Prostate gland (tissue), 2 donors: ENCODE measurements at places on chromosomes 11 and 22. TPM values are rescaled to one million over a fixed set of nuclear protein-coding genes. Genes with fewer than 3 reads are reported as not detected.
A peak's percentile ranks its signal among the peaks of the same experiment; 100 is the strongest.

Gene TMEM41B
- total RNA-seq: 54.6 TPM

Gene HOATZ
- 1.0 TPM for total RNA-seq

Gene ANGPTL5
- 0.57 TPM for total RNA-seq

Gene DRD2
- 0.68 TPM for total RNA-seq

Gene SLC5A4
- total RNA-seq: 0.23 TPM

DNA sequence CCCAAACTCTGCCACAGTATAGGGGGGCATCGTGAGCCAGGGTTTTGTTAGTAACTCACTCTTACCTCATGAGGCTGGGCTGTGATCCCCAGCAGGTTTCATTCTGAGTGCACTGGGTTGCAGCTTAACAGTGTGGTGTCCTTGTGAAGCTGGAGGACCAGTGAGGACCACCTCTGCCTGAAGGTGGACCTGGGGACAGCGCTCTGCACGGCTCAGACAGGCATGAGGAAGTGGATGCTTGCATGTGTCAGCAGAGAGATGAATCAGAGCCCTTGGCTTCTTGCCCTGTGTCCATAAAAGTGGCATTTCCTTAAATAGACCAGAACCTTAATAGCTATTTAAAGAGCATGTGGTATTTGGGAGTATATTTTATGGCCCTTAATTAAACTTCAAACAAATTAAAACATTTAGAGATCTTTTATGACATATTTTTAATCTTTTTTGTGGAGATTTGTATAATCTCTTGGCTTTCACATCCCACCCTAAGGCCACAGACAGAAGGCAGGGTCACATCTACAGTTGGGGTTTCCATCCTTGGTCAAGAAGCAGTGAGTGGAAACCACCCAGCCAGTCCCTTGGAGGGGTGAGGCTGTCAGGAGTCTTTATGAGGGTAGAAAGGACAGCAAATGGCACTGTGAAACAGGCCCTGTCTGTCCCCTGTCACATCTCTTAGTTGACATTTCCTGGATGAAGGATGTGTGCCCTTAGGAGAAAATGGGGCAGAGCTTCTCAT is 24.8 kb upstream of the ADORA2A start:
- peaks cover 28% of the 10 kb centered on the region for H3K4me1 ChIP-seq
- H3K4me3 ChIP-seq: no peak overlapping the region
- H3K27me3 ChIP-seq: no peaks in the 10 kb centered on the region
- no peaks in the 10 kb centered on the region for H3K36me3 ChIP-seq
- H3K27ac ChIP-seq: peak overlapping the region; percentile 75

- peaks cover 11% of the 10 kb centered on the region for H3K4me1 ChIP-seq
- no peaks in the 10 kb centered on the region for H3K27me3 ChIP-seq
- peak overlapping the region; percentile 91 for H3K27ac ChIP-seq
- DNase-seq: peak; percentile 81
- H3K4me3 ChIP-seq: peak overlapping the region; percentile 81
- H3K36me3 ChIP-seq: no peaks in the 10 kb centered on the region
These were observed 516 bp downstream of the VPS26B start for GRCh38 chr11:134224710-134225664.

DNA sequence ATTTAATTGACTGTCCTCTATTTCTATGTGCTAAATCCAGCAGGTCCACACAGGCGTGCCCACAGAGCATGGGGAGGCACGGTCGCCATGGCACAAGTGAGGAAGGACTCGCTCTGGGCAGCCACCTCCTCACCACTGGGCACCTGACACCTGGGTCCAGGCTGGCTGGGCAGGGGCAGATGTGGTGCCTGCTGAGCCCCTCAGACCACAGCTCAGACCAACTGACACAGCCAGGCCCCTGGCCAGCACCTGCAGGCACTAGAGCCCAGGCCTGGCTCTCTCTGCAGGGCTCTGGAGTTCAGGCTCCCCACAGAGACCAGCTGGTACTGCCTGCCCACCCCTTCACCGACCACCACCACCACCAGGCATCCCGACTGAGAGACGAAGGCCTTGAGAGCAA is 27.9 kb downstream of the LINC01488 start:
- H3K4me3 ChIP-seq: no peak overlapping the region
- no peak overlapping the region for H3K27ac ChIP-seq

DNA sequence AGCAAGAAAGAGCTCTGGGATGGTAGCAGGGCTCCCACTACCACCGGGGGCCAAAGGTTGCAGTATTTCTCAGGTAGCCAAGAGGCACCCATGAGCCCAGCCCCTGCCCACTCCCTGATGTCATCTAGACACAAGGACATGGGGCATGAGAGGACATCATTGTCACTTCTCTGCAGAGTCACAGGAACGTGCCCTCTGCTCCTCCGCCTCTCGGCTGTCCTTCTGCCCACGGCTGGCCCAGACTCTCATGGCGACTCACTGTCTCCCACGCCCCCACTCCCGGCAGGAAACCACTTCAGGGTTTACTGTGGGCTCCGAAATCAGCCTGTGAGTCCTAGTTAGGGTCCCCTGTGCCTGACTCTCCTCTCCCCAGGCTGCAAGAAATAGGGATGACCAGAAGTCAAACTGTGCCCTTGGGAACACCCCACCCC is 1.8 kb upstream of the GAL start:
- no peak for DNase-seq
- peaks cover 5% of the 10 kb centered on the region for H3K27me3 ChIP-seq
- no peak overlapping the region for H3K4me3 ChIP-seq
- H3K27ac ChIP-seq: no peak overlapping the region

DNA sequence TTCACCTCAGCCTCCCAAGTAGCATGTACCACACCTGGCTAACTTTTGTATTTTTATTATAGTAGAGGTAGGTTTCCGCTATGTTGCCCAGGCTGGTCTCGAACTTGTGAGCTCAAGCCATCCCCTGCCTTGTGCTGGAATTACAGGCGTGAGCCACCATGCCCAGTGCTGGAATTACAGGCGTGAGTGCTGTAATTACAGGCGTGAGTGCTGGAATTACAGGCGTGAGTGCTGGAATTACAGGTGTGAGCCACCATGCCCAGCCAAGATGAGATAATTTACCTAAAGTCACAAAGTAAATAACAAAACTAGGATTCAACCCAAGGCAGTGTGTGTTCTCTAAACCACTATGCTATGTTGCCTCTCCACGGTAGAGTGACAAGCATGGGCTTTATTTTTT is 3.6 kb upstream of the UBXN1 start:
- H3K36me3 ChIP-seq: no peaks in the 10 kb centered on the region
- no peak overlapping the region for H3K27ac ChIP-seq
- no peak overlapping the region for H3K4me3 ChIP-seq
- H3K27me3 ChIP-seq: no peaks in the 10 kb centered on the region
- peaks cover 6% of the 10 kb centered on the region for H3K4me1 ChIP-seq

- H3K27me3 ChIP-seq: no peaks in the 10 kb centered on the region
- peaks cover 3% of the 10 kb centered on the region for H3K4me1 ChIP-seq
- H3K4me3 ChIP-seq: no peak overlapping the region
- DNase-seq: no peak
These were observed 390.5 kb downstream of the TBC1D22A start for GRCh38 chr22:47152938-47153337.

DNA sequence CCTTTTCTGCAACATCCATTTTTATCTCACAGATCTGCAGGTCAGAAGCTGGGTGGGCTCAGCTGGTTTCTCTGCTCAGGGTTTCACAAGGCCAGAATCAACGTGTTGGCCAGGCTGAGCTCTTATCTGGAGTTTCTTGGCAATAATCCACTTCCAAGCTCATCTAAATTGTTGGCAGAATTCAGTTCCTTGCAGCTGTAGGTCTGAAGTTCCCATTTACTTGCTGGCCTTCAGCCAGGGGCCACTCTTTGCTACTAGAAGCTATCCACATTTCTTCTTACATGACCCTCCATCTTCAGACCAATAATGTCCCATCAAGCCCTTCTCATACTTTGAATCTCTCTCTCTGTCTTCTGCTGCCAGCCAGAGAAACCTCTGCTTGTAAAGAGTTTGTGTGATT is 103.5 kb downstream of the WNT11 start:
- no peaks in the 10 kb centered on the region for H3K36me3 ChIP-seq
- no peaks in the 10 kb centered on the region for H3K4me1 ChIP-seq
- DNase-seq: no peak
- H3K4me3 ChIP-seq: no peak overlapping the region
- H3K27me3 ChIP-seq: no peaks in the 10 kb centered on the region

GRCh38 chr11:131240421-131240820 is 130.0 kb upstream of the NTM start:
- H3K27ac ChIP-seq: no peak overlapping the region
- no peaks in the 10 kb centered on the region for H3K27me3 ChIP-seq
- DNase-seq: no peak
- no peaks in the 10 kb centered on the region for H3K36me3 ChIP-seq

DNA sequence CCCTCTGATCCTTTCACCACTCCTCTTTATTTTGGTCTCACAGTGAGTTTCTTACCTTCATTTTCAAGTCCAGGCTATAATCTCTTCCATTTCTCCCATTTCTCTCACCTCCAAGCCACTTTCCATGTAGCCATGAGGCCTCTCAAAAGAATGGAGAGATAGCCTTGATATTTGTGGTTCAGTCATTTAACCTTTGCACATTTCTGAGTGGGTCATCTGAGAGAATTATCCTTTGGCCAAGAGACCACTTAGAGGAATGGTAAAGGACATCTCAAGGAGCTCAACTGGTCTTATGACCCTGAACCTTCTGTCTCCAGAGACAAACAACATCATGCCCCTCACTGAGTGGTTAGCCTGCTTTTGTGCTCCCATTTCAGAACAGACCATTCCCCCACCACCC is 121.1 kb downstream of the KIRREL3 start:
- H3K27ac ChIP-seq: no peak overlapping the region
- H3K36me3 ChIP-seq: no peaks in the 10 kb centered on the region
- no peaks in the 10 kb centered on the region for H3K4me1 ChIP-seq
- H3K27me3 ChIP-seq: no peaks in the 10 kb centered on the region
- no peak overlapping the region for H3K4me3 ChIP-seq

DNA sequence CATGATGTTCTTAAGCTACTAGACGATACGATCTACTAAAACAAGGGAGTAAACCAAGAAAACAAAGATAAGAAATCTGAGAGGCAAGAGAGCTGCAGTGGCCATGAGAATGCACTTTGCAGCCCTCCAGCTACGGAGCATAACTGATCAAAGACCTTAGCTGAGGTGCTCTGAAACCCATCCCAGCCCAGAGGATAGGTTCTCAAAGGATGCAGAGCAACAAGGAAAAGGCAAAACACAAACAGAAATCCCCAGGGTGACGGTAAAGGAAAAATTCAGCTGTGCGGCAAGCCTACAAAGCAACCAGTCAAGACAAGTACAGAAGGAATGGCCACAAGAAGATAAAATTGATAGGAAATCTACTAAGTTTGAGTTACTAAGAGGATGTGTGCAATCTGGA is 32.5 kb upstream of the CFAP300 start:
- H3K4me1 ChIP-seq: no peaks in the 10 kb centered on the region
- H3K27ac ChIP-seq: no peak overlapping the region
- H3K4me3 ChIP-seq: no peak overlapping the region
- no peaks in the 10 kb centered on the region for H3K27me3 ChIP-seq
- H3K36me3 ChIP-seq: no peaks in the 10 kb centered on the region

DNA sequence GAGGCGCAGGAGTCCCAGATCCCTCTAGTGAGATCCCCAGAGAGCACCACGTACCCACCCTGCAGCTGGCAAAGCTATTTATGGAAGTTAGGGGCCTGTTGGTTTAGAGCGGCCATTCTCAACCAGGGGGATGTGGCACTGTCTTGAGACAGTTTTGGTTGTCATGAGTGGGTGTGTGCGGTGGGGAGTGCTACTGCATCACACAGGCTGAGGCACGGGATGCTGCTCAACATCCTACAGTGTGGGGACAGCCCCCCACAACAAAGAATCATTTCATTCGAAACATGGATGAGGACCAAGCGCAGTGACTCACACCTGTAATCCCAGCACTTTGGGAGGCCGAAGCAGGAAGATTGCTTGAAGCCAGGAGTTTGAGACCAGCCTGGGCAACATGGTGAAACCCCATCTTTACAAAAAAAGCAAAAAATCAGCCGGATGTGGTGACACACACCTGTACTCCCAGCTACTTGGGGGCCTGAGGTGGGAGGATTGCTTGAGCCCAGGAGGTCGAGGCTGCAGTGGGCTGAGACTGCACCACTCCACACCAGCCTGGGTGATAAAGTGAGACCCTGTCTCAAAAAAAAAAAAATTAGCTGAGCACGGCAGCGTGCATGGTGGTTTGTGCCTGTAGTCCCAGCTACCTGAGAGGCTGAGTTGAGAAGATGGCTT is 28.2 kb downstream of the GGT5 start:
- no peaks in the 10 kb centered on the region for H3K36me3 ChIP-seq
- DNase-seq: no peak
- H3K27me3 ChIP-seq: no peaks in the 10 kb centered on the region
- no peak overlapping the region for H3K27ac ChIP-seq

DNA sequence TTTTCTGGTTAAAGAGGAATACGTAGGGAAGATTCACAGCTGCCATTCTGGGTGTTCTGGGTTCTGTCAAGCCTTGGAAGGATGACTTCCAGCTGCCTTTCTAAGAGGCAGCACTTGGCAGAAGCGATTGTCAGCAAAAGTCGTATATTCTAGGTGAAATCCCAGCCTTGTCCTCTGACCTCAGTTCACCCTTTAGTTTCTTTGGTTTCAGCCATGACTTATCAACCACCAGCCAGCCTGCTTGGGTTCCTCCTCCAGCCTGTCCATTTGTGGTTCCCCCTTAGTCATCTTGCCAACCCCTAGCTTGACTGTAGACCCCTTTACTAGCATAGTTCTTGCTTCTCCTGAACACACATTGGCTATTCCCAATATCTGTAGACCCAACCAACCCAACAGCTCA is 102.3 kb upstream of the CD44 start:
- no peaks in the 10 kb centered on the region for H3K4me1 ChIP-seq
- no peak for DNase-seq
- no peak overlapping the region for H3K27ac ChIP-seq
- no peaks in the 10 kb centered on the region for H3K36me3 ChIP-seq
- H3K4me3 ChIP-seq: no peak overlapping the region
- H3K27me3 ChIP-seq: no peaks in the 10 kb centered on the region

DNA sequence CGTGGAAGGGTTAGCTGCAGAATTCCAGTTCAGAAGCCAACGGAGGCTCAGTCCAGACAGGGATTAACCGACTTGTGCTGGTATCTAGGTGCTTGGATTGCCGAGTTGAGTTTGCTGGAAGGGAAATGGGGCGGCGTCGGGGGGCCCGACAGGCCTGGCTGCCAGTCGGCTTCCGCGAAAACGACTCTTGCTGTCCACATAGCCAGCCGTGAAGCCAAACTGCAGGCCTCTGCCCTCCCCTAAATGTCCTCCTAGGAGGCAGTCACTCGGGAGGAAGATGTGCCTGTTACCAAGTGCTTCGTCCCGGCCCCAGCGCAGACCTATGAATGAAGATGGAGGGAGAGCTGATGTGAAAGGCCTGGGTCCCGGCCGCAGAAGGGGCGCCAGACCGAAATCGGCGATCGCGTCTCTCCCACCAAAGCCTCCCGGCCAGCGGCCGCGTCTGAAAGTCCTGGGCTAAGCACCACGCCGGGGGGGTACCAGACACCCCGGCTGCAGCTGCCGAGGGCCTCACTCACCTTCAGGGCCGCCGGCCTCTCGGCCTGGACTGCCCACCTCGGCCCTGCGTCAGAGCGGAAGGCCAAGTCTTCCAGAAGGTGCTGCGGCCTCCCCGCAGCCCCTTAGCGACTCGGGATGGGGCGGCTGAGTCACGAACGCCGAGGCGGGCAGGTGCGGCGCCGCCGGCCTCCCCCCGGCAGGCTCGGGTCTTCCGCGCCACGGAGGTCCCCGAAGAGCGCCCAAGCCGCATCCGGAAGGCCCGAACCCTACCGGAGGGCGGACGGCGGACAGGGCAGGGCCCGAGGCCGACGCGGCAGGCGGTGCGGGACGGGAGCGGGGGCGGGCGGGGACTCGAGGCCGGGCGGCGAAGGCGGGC is 7.5 kb downstream of the DPAGT1 start:
- peak overlapping the region; percentile 93 for H3K27ac ChIP-seq
- H3K36me3 ChIP-seq: no peaks in the 10 kb centered on the region
- peak overlapping the region; percentile 72 for H3K4me3 ChIP-seq
- peak; percentile 14 for DNase-seq
